Activated T-cell treated with anti-CD3 and anti-CD28 coated beads for 48 hours (primary cell): ENCODE measurements at places on chromosomes 11 and 22.

- DNase-seq: no peak
Measured at GRCh38 chr11:104319396-104319795, 155.4 kb upstream of the PDGFD start.

GRCh38 chr11:36492724-36493304, 17.3 kb downstream of the TRAF6 start:
- no peak for DNase-seq

GRCh38 chr22:35899736-35900135, 128.9 kb downstream of the RBFOX2 start:
- no peak for DNase-seq

DNA sequence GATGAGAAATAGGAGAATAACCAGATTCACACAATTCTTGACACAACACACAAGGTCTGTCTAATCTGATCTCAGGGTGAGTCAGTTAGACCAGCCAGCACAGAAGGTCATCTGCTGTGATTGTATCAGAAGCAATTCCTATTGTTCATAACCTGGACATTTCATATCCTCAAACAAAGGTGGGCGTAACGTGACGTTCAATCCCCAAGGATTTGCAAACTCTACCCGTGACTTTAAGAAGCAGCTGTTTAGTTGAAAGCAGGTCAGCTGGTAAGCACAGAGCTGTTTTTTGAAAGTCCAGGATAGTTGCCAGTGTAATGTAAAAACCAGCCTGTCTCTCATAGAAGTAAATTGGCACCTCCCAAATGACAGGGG, 385.1 kb downstream of the DCDC1 start:
- DNase-seq: no peak

DNA sequence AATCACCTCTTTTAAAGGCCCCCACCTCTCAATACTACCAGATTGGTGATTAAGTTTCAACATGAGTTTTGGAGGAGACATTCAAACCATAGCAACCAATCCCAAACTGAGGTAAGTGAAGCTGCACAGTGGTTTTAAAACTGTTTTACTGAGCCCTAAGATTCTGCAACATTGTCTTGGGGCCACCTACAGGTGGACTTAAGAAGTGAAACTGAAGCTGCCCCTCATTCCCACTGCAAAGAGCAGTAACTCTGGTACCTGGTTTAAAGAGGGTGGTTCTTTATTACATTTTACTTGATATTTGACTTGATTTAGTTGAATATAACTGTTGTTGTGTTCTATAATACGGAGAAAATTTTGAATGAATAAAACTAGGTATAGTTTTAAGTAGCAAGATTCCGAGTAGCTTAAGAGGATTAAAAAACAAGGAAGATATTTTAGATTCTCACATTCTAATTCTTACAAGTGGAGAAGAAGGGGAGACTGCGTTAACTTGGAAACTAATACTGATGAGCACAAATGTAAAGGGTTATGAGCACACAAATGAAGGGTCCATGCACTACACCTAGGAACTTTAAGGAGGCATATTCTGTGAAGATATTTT, 26.7 kb downstream of the SYT9 start:
- peak; percentile 1 for DNase-seq

DNA sequence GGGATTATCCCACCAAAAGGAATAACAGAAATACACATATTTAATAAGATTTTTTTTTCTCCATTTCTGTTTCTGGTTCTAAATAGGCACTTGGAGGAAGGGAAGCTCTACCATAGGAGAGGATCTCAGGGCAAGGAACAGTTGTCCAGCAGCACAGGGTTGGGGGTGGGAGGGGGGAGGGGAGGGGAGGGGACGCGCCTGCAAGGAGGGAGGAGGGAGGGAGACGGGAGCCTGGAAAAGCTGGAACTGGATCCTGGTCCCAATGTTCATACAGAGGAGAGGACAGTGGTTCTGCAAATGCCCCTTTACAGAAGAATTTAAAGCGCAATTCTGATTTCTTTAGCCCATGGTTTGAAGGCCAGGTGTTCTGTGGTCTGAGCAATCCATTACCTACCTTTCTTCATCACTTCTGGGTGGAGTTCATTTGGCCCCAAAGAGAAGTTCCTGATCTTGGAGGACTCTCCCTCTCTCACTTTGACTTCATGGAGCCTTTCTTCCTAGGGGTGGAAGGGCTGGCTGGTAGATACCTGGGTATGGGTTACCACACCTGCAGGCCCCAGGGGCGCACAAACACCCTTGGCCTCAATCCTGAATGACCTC, 348.9 kb upstream of the NCAM1 start:
- no peak for DNase-seq

DNA sequence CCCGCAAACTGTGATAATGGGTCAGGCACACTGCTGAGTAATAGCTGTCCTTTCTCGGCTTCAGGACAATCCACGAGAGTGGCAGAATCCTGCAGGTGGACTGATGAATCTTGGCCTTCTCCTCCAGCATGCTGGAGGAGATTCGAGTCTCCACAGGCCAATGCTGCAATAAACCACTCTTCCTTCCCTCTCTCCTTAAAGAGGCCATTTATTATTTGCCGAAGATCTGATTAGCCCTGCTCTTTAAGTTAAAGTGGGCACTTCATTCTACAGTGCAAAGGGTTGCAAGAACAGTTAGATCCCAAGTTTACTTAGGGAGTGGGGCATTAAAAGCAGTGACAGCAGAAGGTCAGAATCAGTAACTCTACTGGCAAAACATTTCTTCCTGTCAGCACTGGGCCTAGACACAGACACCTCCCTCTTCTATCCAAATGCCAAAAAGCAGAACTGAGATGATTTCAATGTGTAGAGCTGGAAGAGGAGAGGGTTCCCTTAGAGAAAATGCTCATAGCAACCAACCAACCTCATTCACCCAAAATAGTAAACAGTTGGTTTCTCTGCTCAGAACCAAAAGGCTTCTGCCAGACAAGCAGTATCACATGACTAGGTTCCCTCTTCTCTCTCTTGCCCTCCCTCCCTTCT, 121.7 kb downstream of the SGSM3 start:
- no peak for DNase-seq

DNA sequence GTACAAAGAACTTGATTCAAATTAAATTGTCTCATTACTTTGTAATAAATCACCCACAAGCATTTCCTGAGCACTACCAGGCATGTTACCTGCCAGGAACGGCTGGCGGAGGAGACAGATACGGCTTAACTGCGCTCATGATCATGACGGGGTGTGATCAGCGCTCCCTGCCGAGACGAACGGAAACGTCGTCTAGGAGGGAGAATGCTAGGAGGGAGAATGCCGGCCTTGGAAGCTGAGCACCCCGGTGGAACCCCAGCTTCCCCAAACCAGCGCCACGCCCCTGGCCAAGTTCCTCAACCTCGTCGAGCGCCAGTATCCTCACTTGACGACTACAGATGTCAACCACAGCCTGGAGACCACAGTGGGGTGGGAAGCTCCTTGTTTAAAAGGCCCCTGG, 272.8 kb downstream of the CTTN start:
- DNase-seq: no peak

DNA sequence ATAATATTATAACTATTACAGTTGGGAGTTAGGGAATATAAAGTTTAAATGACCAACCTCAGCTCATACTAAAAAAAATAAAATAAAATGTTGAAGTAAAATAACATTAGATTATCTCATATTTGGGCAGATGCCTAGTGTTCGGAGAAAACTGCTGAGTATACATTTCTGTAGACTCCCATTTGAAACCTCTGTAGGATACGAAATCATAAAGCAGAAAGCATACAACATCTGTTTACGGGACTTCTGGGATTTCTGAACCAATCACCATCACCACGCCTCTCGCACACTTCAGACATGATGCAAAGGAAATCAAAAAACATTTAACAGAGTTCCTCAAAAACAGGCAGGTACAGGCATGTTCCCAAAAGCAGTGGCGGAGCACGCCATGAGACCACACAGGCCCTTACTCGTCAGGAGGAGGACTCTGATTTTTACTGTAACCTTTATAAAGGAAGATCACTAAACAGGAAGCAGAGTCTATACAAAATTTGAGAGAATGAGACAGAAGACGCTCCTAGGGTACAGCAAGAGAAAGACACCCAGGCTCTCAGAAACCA, 8.6 kb downstream of the ZNF195 start:
- DNase-seq: no peak

DNA sequence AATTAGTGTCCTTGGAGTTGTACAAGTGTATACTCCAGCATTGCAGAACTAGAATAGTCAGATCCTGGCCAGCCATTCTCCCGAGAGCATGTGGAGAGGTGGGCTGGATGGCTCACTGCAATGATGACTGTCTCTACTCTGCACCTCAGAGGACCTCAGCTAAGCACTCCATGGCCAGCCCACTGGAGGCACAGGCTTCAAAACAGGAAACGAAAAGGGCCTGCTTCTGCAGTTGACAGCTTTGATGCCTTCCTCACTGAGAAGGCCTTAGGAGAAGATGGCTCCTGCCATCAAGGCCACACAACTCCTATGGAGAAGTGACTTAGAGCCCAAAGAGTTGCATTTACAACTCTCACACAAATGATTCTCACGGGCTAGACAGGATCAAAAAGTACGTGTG, 9.1 kb downstream of the POLD4 start:
- no peak for DNase-seq

GRCh38 chr11:7905961-7906429, 25.1 kb downstream of the OR10A6 start:
- no peak for DNase-seq

GRCh38 chr11:26549176-26549575, 22.9 kb downstream of the MUC15 start:
- no peak for DNase-seq

GRCh38 chr22:22886546-22886945, 1.1 kb upstream of the IGLL5 start:
- DNase-seq: no peak

- DNase-seq: no peak
Measured at GRCh38 chr22:45006111-45006963, 3.5 kb downstream of the PHF21B start.

DNA sequence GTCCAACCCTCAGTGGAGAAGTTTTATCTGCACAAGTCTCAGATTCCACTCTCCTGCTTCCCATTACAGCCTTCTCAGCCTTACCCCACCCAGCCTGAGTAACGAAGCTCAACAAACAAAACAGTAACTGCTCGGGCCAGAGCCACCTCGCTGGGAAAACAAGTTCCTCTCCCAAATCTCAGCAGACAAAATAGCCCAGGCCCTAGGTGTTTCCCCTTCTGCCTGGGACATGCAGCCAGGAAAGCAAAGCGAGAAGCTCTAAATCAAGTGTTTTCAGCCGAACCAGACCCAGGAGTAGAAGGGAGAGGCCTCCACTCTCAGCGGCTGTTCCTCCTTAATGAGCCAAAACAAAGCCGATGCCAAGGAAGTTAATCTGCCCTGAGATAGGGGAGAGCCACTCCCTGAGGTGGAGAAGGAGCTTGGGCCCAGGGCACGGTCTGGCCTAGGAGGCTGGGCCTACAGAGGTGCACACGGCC, 44.0 kb downstream of the LIF start:
- no peak for DNase-seq

GRCh38 chr22:36578619-36579018, 49.7 kb upstream of the EIF3D start:
- no peak for DNase-seq
